ENCODE measurements at places on chromosomes 6 and 20. TPM values are rescaled to one million over a fixed set of nuclear protein-coding genes. Genes with fewer than 3 reads are reported as not detected.

The CHD6 gene
- 4.9 TPM for total RNA-seq

The TMEM74B gene
- total RNA-seq: 3.7 TPM

The KCNB1 gene
- total RNA-seq: 4.3 TPM

The BEND6 gene
- total RNA-seq: 1.3 TPM

The BMP2 gene
- total RNA-seq: 0.38 TPM

The CRYBG1 gene
- total RNA-seq: 0.74 TPM

The LIN28B gene
- 1.4 TPM for total RNA-seq

The RXRB gene
- 18.4 TPM for total RNA-seq

The GPX5 gene
- total RNA-seq: not detected

The SRSF12 gene
- 2.4 TPM for total RNA-seq

The MMP24OS gene
- total RNA-seq: 56.9 TPM

The EFCAB8 gene
- total RNA-seq: not detected

The OR2H2 gene
- total RNA-seq: not detected

The NMBR gene
- total RNA-seq: not detected

The ENPP4 gene
- 0.25 TPM for total RNA-seq

The GPR6 gene
- total RNA-seq: not detected

The C20orf144 gene
- 0.07 TPM for total RNA-seq

The WFDC5 gene
- total RNA-seq: not detected

The IMPG1 gene
- total RNA-seq: not detected

The PTK6 gene
- total RNA-seq: 2.5 TPM

The GNMT gene
- not detected for total RNA-seq

The LTA gene
- total RNA-seq: not detected

The EYA2 gene
- total RNA-seq: 2.2 TPM

The ARFGEF3 gene
- 0.58 TPM for total RNA-seq
